Activated T-cell treated with anti-CD3 and anti-CD28 coated beads for 48 hours (primary cell): ENCODE measurements at places on chromosomes 6 and 20.

DNA sequence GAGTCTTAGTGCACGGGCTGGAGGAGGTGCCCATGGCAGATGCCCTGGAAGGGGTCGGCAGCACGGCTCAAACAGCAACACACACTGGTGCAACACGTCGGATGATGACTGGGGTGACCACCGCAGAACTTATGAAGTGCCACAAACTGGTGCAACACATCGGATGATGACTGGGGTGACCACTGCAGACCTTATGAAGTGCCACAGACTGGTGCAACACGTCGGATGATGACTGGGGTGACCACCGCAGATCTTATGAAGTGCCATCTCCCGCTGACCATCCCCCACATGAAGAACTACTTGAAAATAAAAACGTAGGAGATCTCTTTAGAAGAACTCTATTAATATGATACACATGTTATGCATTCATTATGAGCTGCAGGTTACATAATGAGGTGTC lies 218.3 kb downstream of the TBXT start:
- DNase-seq: no peak

DNA sequence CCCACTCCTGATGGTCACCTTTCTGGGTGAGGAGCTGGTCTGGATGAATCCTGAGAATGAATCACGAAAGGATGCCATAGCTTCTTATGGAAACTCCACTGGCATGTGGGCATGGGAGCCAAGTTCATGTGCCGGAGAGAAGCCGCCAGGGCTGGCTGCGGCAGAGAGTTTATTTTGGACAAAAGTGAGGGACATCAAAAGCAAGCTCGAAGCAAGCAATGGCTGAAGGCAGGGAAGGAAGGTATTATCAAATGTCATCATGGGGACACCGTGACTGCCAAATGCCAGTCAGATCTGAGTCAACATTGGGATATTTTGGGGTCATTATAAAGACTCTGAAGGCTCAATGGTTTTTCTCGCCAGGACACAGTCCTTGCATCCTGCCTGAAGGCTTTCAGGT lies 249.1 kb downstream of the QKI start:
- no peak for DNase-seq

- DNase-seq: no peak
Measured at GRCh38 chr6:168640181-168640580, 199.2 kb downstream of the SMOC2 start.

DNA sequence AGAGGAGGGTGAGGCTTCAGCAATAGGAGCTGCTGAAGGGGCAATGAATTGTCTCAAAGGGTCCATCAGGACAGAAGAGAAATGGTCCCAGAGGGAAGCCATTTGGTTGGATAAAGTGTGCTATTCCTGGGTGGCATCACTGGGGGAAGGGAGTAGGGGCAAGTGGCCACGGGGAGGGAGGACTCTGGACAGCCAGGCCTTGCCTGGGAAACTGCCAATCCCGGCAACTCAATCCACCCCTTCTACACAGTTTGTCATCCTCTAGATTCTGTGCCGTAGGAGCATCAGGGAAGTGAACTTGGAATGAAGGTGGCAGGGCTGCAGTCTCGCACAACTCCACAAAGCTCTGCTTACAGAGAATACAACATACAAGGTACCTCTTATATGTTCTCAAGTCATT lies 59.5 kb upstream of the RIPOR2 start:
- no peak for DNase-seq

DNA sequence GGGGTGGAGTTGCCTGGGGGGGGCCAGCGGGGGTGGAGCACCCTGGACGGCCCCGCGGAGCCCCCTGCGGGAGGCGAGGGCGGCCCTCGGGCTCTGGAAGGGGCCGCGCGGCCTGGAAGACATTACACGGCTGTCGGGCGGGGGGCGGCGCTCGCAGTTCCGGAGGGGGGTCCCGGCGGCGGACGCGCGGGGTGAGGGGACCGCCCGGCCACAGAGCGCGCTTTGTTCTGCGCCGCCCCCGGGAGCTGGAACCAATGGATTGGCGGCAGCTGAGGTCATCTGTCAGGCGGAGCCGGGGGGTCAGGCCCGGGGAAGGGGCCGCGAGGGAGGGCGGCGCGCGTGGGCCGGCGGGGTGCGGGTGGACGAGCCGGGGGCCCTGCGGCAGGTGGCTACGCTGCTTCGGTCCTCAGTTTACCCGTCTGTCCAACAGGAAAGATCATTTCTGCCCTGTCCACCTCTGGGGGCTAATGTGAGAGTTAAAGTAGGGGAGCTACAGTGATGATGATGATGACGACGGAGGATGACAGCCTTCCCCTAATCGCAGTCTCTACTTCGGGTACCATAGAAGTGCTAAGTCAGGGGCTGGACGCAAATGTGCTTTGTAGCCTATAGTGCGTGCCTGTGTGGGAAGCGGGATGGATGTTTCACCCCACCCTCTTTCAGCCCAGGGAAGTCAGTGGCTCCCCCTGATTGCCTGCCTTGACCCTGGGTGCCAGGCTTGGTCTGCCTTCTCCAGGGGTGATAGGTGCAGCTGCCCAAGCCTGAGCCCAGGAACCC lies 10.4 kb downstream of the SRXN1 start:
- DNase-seq: no peak

GRCh38 chr6:163842467-163842866 lies 427.9 kb downstream of the QKI start:
- no peak for DNase-seq

DNA sequence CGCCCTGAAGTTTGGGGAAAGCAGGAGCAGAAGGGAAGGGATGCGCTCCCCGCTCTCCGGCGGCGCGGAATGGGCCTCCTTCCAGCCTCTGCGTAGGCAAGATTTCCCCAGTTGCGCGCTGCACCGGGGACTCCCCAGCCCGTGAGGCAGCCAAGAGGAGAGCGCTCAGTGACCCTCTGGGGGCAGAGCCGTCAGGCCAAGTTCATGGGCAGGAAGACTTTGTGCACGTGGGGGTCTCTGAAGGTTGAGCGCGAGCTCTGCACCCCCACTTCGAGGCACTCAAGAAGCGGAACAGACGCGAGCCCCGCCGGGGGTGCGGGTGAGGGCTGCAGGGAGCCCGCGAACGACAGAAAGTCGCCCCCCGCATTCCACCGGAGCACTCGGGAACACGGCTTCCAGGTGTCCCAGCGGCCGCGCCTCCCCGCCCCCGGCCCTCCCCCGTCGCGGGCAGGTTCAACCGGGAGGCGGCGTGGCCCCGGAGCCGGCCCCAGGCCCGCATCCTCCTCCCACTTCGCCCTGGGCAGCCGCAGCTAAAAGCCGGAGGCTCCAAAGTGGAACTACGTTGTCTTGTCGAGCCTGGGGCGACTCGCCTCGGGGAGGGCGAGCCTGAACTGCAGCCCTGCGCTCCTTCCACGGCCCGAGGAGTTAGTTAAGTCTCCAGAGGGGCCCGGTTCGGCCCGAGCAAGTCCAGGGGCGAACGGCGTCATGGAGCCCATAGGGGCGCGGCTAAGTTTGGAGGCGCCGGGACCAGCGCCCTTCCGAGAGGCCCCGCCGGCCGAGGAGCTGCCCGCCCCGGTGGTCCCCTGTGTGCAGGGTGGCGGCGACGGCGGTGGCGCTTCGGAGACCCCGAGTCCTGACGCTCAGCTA lies at the start of gene PPP1R3G:
Gene PPP1R3G (plus strand): TSS at position 561 of the 867 bp plus-strand sequence. CDS start 145 bp downstream, at position 706.
- DNase-seq: no peak

GRCh38 chr6:33314943-33315792 lies 1.3 kb upstream of the TAPBP start:
- no peak for DNase-seq

GRCh38 chr20:41719151-41719550 lies 101.0 kb upstream of the CHD6 start:
- no peak for DNase-seq

- no peak for DNase-seq
Measured at GRCh38 chr6:5524110-5524509, 262.8 kb downstream of the FARS2 start.

DNA sequence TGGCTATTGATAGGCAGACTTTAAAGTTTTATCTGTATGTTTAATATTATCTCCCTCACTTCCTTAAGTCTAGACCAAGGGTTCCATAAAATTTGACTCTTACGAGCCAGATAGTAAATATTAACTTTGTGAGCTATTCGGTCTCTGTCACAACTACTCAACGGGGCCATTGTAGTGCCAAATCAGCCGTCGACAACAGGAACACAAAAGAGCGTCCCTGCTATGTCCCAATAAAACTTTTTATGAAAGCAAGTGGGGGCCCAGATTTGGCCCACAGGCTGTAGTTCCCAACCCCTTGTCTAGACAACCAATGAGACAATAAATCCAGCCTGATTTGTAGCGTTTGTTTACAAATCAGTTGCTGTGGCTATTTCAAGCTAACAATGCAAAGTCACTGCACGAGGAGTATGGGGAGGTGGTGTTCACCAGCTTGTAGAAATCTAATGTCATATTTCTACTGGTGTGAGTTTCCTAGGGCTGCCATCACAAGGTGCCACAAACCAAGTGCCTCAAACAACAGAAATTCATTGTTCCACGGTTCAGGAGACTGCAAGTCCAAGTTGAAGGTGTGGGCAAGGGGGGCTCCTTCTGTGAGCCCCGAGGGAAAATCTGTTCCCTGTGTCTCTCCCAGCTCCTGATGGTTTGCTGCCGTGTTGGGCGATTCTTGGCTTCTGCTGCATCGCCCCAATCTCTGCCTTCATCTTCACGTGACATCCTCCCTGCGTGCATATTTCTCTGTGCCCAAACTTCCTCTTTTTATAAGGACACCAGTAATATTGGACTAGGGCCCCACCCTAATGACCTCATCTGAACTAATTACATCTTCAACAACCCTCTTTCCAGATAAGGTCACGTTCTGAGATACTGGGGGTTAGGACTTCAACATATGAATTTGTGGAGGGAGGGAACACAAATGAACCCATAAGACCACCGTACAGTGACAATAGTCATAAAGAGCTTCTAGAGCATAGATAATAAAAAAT lies 356.0 kb upstream of the JARID2 start:
- no peak for DNase-seq
